ENCODE measurements at places on chromosomes 2 and 18.

DNA sequence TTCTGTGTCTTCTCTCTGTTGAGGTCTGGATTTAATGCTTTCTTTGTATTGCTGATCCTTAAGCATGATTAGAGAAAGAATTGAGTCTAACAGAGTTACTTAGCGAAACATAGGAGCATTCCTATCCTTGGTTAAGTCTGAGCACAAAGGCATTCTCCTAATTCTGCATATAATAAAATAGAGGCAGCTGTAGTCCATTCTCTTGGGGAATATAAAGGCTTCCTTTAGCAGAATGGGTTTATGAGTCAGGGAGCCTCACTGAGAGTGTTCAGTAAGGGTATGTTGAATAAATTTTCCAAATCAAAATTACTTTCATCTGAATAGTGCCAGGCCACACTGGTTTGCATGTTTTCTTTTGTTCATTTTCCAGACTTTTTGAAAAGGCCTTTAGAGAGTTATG is 101.5 kb downstream of the GALNT1 start:
- no peak for DNase-seq

DNA sequence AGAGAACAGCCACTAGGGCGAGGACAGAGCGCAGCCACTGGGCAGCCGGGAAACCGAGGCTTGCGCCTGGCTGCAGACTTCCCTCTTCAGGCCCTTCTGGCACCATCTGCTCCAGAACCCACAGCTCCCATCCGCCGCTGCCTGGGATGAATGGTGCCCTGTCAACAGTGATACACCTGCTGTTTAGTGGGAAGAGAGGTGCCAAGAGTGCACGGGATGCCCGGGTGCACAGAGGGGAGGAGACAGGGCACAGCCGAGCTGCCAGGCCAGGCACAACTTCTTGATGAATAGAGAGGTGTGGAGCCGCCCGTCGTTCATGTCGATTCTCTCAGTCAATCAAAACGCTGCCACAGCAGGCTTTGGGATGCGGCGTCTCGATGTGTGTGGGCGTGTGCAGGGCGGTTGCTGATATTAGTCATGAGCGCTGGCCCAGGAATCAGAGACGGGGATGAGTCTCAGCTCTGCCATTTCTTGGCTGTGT is 39.5 kb downstream of the RRM2 start:
- DNase-seq = no peak

DNA sequence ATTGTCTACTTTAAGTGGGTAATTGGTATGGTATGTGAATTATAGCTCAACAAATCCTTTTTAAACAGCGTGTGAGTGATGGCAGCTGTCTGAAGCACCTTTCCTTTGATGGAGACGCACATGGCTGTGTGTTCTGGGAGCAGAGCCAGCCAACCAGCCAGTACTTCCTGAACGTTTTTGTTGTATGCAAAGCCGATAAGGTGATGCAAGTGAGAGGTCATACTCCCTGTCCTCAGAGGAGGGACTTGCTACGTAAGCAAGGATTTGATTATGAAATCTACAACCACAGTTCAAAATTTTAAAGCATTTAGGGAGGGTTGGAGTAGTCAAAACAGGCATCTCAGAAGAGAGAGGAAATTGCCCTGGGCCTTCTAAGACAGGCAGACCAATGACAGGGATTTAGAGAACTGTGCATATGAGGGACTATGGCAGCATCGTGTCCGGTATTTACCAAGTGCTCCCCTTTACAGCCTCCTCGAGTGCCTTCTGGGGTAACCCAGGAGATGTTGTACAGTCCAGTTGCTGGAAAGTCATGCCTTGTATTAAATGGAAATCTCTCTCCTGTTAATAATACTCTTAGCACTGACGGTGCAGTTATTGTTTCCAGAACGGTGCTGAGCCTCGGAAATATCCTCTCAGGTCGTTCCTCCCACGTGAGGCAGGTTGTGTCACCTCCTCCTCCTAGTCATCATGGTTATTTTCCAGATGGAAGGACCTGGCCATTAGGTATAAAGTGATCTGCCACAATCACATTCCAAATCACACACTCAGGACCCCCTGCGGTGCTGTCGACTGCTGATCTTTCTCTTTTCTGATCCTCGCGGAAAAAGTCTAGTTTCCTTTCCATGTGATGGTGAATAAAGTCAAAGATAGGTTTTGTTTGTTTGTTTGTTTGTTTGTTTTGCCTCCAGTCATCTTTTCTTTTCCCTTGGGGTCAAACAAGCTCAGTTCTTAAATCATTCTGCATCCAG is 28.4 kb downstream of the ARHGEF4 start:
- peak; percentile 19 for DNase-seq

DNA sequence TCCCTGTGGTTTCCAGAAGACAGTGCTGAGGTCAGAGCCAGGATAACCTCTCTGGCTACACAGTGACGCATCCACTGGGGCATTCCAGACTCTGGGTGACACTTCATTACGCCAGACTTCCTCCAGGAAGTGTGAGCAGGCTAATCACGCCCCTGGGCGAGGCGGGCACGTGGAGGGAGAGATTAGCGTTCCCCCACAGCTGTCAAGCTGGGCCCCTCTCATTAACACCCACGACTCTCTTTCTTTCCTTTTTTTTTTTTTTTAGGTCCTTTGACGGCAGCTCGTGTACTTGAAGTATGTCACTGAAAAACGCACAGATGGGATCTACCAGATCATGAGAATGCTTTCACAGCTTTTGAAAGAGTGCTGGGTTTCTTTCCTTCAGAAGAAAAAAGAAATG is 274.6 kb downstream of the AFF3 start:
- no peak for DNase-seq

GRCh38 chr2:54047658-54048057 is 67.8 kb upstream of the ACYP2 start:
- no peak for DNase-seq

DNA sequence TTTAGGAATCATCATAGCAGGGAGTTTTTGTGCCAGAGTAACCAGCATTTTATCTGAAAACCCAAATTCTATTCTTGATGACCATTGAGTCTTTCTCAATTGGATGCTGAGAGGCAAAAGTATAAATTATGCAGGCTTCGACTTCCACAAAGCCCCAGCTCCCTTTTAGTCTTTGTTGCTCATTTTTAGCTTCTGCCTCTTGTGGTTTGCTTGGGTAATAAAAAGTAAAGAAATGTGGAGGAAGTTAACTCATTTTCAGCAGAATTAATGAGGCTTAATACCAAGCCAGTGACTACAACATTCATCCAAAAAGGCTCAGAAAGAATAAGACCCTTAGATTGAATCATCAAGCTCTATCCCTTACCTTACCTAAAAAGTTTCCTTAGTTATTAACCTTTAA is 18.6 kb downstream of the ERMN start:
- DNase-seq = no peak

DNA sequence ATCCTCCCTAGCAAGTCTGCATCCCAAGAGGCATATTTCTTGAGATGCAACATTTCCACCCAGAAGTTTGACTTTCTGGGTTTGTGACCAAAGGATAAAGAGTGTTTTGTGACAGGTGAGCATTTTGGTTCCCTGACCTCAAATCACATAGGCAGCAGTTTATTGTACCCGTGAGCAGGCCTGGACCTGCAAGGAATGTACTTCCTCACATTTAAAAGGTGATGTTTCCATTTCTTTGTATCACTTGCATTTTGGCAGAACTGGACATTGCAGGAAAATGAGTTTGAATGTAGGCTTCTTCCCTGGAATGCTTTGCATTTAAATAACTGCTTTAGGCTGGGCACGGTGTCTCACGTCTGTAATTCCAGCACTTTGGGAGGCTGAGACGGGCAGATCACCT is 160.7 kb downstream of the ALPK2 start:
- no peak for DNase-seq

DNA sequence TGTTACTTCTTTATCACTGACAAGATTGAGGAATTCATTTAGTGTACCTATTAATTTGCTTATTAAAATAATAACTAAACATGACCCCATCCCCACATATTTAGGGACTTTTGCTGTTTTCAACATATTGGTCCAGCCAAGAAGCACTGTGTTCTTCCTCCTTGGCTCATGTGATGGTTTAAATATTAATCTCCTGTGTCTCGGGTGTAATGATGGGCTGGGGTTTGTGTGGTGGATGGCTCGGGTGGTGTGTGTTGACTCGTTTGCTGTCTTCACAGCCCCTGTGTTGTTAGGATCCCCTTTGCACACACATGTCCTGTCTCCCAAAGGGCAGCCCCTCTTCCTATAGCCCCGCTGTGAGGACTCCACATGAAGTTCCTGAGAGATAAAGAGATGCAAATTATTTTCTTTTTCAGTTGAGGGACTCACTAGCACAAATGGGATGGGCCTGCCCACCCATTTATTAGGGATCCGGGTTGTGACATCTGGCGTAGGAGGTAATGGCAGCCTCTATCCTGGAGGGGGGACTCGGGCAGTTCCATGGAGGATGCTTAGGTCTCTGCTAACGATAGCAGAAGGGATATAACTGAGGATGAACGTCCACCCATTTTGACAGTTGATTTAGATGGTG is 53.4 kb downstream of the FHOD3 start:
- no peak for DNase-seq

DNA sequence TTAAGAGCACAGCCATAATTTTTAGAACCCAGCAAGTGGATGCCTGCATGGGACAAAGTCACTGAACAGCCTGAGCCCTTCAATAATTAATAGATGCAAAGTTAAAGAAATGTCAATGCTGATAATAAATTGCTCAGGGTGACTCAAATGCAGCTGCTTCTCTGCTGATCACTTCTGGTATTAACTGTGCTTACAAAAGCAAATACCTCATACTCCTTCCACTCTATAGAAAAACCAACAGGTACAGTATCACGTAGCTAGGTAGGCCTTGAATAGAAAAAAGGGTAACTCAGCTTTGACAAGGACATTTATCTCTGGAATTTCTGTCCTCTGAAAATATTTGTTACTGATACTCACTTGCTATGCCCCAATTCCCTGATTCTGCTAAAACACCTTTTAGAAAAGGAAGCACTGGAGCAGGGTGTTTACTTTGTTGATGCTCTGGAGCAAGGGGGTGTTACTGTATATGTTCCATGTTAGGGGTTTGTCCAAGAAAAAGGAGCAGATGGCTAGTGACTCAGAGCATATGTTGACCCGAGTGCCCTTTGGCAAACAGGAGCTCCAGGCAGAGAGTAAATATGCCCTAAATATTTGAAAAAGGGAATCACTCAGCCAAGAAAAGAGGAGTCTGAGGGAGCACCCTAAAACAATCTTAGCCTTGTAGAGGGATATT is 59.1 kb upstream of the RTN4 start:
- no peak for DNase-seq

GRCh38 chr2:233267516-233268245 is 16.2 kb downstream of the ATG16L1 start:
- DNase-seq = peak; percentile 71

DNA sequence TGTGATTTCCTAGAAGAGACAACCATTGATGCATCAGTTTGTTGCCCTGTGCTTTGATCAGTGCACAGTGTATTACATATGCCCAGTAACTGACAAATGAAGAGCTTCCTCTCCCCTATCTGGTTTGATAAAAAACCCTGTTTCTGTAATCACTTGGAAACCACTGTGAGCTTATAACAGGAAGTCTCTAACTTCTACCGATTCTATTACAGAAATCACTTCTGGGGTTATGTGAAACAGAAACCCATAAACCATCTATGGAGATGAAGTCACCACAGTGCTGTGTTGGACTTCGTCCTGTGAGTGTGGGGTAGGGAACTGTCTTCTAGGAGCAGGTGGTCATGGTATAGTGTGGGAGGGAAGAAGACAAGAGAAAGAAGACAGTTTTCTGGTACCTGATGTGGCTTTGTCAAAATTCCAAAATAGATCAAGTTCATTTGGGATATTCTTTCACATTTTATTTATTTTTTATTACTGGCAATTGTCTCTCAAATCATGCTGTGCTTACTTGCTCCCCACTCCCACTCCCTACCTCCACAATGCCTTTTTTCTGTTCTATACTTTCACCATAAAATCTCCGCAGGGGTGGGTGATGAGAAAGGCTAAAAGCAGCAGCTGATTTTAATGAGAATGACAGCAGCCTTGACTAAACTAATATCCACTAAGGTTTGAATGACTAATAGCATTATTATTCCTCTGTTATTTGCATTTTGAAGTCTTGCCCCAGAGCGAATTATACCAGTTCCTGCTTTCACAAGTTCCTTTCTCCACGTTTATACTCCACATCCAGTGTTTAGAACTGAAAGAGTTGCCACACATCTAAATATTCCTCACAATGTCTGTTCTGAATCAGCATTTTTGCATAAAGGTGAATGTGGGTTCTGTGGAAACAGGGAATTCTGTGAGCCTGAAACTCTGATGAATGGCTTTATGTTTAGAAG is 41.7 kb upstream of the RND3 start:
- no peak for DNase-seq

- DNase-seq = no peak
Measured at GRCh38 chr18:54647176-54647575, 56.1 kb downstream of the DYNAP start.

DNA sequence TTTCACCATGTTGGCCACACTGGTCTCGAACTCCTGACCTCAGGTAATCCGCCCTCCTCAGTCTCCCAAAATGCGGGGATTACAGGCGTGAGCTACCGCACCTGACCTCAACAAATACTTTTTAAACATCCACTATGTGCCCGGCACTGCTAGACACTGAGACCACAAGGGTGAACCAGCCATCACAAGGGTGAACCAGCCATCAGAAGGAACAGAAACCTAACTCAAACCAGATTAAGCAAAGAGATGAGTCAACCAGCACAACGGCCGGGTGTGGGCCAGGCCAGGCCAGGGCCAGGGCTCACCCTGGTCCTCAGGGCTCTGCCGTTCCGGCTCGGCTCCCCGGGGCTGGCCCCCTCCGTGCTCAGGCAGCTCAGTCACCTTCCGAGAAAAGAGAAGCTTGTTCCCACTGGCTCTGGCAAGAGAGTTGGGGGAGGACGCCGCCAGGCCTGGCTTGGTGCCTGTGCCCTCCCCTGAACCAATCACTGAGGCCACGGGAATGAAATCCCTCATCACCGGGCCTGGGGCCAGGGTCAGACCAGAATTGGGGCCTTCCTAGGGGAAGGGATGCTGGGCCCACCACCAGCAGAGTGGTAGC is 4.4 kb downstream of the TEX44 start:
- DNase-seq = no peak

- DNase-seq = no peak
Measured at GRCh38 chr18:778194-778927, 33.7 kb downstream of the YES1 start.

DNA sequence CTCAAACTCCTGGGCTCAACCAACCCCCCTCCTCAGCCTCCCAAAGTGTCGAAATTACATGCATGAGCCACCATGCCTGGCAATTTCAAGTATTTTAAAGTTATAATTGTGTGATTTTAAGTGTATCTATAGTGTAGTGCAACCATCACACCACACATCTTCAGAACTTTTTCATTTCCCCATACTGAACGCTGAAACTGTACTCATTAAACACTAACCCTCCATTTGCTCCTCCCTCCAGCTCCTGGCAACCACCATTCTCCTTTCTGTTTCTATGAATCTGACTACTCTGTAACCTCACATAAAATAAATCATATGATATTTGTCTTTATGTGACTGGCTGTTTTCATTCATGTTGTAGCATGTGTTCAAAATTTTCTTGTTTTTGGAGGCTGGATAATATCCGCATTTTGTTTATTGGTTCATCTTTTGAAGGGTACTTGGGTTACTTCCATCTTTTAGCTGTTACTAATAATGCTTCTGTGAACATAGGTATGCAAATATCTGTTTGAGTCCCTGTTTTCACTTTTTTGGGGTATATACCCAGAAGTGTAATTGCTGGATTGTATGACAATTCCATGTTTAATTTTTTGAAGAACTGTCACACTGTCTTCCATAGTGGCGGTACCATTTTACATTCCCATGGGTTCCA is 188.2 kb downstream of the PLCL1 start:
- no peak for DNase-seq

- DNase-seq = no peak
Measured at GRCh38 chr2:149814049-149814448, 226.5 kb upstream of the MMADHC start.

GRCh38 chr2:47086571-47086970 is 68.5 kb downstream of the STPG4 start:
- no peak for DNase-seq

All from stimulated activated naive CD8-positive, alpha-beta T cell treated with anti-CD3 and anti-CD28 coated beads, Interleukin-15, amount 100 ng/mL, for 72 hours (primary cell).